Right hindlimb (tissue), 1 donor: ENCODE measurements at places on chromosomes 3 and 15.

DNA sequence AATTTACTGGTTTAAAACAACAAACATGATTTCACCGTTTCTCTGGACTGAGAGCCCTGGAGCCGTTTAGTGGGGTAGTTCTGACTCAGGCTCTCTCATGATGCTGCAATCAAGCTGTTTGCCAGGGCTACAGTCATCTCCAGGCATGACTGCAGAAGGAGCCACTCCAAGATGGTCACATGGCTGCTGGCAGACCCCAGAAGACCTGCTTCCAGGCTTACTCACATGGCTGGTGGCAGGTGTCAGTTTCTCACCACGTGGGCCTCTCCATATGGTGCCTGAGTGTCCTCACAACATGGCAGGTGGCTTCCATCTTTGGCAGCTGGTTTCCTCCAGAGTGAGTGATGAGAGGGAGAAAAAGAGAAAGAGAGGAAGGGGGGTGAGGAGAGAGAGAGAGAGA lies 378.3 kb upstream of the RGMA start:
- peak; percentile 66 for DNase-seq

DNA sequence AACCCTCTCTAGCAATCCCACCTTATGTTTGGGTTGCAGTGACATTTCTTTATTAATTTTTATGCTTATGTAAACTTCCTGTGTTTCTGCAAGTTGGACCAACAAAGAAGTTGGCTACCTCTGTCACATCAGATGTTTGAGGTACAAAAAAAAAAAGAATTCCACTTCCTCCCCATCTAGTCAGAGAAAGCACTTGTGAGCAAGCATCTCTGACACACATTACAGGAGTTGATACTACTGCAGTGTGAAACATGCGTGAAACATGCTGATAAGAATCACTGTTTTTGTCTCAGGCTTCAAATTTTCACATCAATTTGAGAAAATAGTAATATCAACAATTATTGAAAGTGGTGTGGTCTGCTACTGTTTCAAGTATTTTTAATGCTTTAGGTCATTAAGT lies 1.3 kb downstream of the SCAANT1 start:
- DNase-seq, result no peak

DNA sequence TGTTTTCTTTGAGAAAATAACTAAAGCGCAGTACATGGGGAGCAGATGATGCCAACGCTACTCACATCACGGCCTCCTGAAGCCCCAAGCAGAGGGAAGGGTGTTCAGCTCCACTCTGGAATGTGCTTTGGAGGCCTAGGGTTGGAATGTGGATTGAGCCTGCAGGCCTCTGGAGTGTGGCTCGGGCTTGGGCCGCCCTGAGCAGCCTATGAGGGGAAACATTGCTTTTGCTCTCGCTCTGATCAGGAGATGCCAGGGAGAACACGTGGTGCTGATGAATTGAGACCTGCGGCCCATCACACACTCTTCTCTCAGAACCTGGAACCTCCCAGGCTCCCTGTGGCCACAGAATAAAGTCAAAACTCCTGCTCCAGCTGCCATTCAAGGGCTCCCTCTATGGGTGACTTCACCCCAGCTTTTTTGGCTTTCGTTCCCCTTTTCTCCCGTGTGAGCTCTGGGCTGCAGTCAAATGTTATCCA lies 23.3 kb downstream of the CCDC13 start:
- no peak for DNase-seq

GRCh38 chr3:151434151-151434890 lies 26.5 kb downstream of the IGSF10 start:
- no peak for DNase-seq

DNA sequence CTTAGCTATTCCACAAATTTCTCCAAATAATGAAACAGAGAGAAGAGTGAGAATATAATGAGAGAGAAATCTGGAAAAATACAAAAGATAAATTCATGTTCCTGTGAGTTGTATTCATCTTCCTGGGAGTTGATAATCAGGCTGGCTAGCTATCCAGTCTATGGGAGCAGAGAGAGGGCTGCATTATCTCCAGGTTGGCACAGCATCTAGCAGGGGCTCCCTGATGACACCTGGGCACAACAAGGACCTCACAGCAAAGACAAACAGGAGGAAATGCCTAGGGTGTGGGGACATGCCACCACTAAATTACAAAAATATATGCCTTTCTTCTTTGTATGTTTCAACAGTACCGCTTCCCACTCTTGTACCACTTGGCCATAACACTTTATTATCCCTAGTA lies 1.9 kb downstream of the EHD4 start:
- no peak for DNase-seq
